ENCODE measurements at places on chromosomes 5 and 9.
A peak's percentile ranks its signal among the peaks of the same experiment; 100 is the strongest.

GRCh38 chr5:173968154-173968797 is 20.7 kb upstream of the C5orf47 start:
- no peak for DNase-seq
- H3K4me3 ChIP-seq, result no peak overlapping the region
- H3K27me3 ChIP-seq, result no peaks in the 10 kb centered on the region
- peaks cover 15% of the 10 kb centered on the region for H3K4me1 ChIP-seq
- H3K36me3 ChIP-seq, result no peaks in the 10 kb centered on the region
- H3K27ac ChIP-seq, result no peak overlapping the region

- DNase-seq, result peak; percentile 62
- H3K27ac ChIP-seq, result no peak overlapping the region
- H3K4me1 ChIP-seq, result no peaks in the 10 kb centered on the region
- H3K27me3 ChIP-seq, result no peaks in the 10 kb centered on the region
- no peaks in the 10 kb centered on the region for H3K36me3 ChIP-seq
Observed at GRCh38 chr9:5425006-5425628, 12.6 kb downstream of the PLGRKT start.

DNA sequence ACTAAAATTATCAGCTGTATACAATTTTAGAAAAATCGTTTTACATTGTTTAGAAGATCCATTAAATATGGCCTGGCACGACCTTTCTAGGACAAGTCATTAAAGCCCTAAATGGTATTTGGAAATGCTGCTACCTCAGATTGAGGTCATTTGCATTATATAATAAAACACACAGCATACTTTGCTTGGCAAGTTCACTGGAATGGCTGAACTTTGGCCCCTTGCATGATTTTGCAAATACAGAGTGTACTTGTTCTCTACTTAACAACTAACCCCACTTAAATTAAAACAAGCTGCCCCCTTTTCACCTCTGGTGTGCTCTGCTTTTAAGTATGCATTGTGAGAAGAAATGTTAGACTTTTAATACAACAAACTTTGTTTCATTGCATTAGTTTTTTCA is 860.1 kb downstream of the PTPRD start:
- H3K27ac ChIP-seq, result no peak overlapping the region
- no peaks in the 10 kb centered on the region for H3K4me1 ChIP-seq
- no peaks in the 10 kb centered on the region for H3K36me3 ChIP-seq
- H3K27me3 ChIP-seq, result no peaks in the 10 kb centered on the region
- H3K4me3 ChIP-seq, result no peak overlapping the region
- DNase-seq, result no peak

DNA sequence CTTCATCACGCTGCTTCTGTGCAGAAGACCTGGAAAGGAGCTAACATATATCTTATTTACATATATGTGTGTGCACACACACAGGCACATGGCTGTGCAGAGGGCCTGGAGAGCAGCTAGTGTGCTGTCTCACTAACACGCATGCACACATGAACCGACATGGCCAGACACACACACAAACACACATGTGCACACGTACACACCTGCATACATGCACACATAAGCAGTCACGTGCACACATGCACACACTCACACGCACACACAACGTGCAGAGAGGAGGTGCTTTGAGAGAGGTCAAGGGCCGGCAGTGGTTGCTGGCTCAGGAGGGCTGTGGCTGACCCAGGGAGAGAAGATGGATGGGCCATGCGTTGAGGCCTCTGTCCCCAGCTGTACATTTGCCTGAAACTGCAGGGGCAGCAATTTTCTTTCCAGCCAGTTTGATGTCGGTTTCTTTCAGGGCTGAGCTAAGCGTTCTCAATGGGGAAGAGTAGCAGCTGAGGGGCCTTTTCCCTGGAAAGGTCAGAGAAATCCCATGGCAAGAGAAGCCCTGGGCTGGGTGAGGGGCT is 66.7 kb downstream of the OLFM1 start:
- H3K4me3 ChIP-seq, result no peak overlapping the region
- no peak overlapping the region for H3K27ac ChIP-seq
- DNase-seq, result no peak
- H3K36me3 ChIP-seq, result no peaks in the 10 kb centered on the region
- no peaks in the 10 kb centered on the region for H3K4me1 ChIP-seq

DNA sequence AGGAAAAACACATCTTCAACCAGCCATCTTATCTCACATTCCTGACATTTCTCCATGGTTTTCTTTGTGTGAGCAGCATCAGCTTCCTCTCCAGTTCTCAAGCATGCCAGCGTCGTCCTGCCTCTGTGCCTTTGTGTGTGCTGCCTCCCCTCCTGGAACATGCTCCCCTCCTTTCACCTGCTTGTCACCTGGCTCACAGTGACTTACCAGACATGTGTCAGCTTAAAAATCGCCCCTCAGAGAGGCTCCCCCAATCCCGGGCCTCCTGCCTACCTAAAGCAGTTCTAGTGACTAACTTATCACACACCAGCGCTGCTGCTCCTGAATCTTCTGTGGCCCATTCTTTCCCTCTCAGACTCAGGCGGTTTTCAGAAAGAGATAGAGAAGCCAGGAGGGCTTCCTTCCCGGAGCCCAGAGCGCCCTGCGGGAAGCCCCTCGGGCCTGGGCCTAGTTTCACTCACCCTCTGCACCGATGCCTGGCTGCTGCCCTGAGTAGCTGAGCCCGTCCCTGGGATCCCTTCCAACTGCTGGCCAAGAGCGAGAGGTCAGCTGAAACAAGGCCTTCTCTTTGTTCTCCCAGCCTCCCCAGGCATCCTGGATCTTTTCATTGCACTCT is 51.1 kb upstream of the MVB12B start:
- no peak overlapping the region for H3K27ac ChIP-seq
- H3K4me1 ChIP-seq, result no peaks in the 10 kb centered on the region
- DNase-seq, result no peak
- H3K4me3 ChIP-seq, result no peak overlapping the region

DNA sequence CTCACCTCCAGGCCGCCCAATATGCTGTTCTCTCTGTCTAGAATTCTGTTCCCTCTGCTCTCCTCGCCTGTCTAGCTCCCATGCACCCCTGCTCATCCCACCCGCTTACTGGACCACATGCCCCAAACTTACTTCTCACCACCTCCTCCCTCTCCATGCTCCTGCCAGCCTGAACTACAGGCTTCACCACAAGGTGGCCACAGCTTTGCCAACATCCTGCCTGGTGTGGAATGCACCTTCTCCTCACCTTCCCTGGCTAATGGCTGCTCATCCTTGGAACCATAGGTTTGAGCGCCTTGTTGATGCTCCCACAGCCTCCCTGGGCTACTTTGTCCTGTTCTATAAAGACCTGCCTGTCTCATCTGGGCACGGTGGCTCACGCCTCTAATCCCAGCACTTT is 9.6 kb downstream of the LAMC3 start:
- H3K27ac ChIP-seq, result no peak overlapping the region
- no peaks in the 10 kb centered on the region for H3K4me1 ChIP-seq
- no peak overlapping the region for H3K4me3 ChIP-seq

- no peak overlapping the region for H3K4me3 ChIP-seq
- peak; percentile 41 for DNase-seq
- no peaks in the 10 kb centered on the region for H3K4me1 ChIP-seq
Observed at GRCh38 chr5:87400305-87400899, 12.3 kb downstream of the CCNH start.

GRCh38 chr5:138922494-138922893 is 47.4 kb upstream of the LRRTM2 start:
- H3K27ac ChIP-seq, result no peak overlapping the region
- H3K27me3 ChIP-seq, result no peaks in the 10 kb centered on the region
- H3K4me3 ChIP-seq, result no peak overlapping the region
- H3K36me3 ChIP-seq, result no peaks in the 10 kb centered on the region
- DNase-seq, result no peak
- no peaks in the 10 kb centered on the region for H3K4me1 ChIP-seq

- no peaks in the 10 kb centered on the region for H3K36me3 ChIP-seq
- no peak overlapping the region for H3K4me3 ChIP-seq
- no peaks in the 10 kb centered on the region for H3K27me3 ChIP-seq
- H3K27ac ChIP-seq, result no peak overlapping the region
- H3K4me1 ChIP-seq, result no peaks in the 10 kb centered on the region
- DNase-seq, result no peak
Observed at GRCh38 chr5:81245871-81246235, 12.7 kb downstream of the CKMT2 start.

GRCh38 chr9:113274474-113275156 is 757 bp downstream of the CDC26 start:
- peaks cover 10% of the 10 kb centered on the region for H3K4me1 ChIP-seq
- H3K4me3 ChIP-seq, result peak overlapping the region; percentile 98
- H3K27ac ChIP-seq, result peak overlapping the region; percentile 80

- DNase-seq, result no peak
- peaks cover 100% of the 10 kb centered on the region for H3K27me3 ChIP-seq
- no peak overlapping the region for H3K4me3 ChIP-seq
Observed at GRCh38 chr9:134533850-134534588, 107.6 kb upstream of the COL5A1 start.

DNA sequence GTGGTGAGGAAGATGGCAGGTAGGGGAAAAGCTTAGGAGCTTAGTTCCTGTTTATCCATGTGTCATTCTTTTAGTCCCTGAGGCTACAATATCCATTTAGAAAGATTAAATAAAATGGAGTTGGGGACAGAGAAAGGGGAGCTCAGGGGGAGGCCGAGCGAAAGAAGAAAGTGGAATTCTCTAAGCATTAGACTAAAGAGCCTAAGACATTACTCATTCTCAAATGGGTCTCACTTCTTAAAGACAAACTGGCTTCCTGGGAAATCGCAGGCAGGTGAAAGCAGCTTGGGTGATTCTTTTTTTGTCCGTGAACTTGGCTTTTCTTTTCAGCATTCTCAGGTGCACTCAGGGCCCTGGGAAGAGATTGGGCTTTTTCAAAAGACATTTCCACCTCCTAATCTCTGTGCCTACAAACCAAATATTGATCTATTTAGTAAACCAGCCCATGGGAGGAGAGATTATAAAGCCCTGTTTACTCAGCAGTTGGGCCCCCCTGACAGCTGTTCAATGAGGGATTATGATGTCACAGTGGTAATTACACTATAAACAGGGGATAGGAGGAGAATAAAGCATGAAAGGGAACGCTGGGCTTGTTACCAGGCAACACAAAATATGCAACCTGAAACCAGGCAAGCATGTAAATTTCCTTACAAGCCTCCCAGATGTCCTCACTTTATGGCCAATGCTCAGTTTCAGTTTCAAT is 584.0 kb downstream of the ACTL7B start:
- peaks cover 39% of the 10 kb centered on the region for H3K4me1 ChIP-seq
- H3K36me3 ChIP-seq, result no peaks in the 10 kb centered on the region
- peak; percentile 79 for DNase-seq
- H3K27me3 ChIP-seq, result no peaks in the 10 kb centered on the region
- peak overlapping the region; percentile 55 for H3K4me3 ChIP-seq

GRCh38 chr5:78345485-78345884 is 14.9 kb upstream of the SCAMP1 start:
- no peaks in the 10 kb centered on the region for H3K27me3 ChIP-seq
- H3K4me3 ChIP-seq, result no peak overlapping the region
- no peaks in the 10 kb centered on the region for H3K4me1 ChIP-seq
- H3K36me3 ChIP-seq, result no peaks in the 10 kb centered on the region

GRCh38 chr5:134732819-134733218 is 5.5 kb upstream of the CAMLG start:
- peaks cover 11% of the 10 kb centered on the region for H3K4me1 ChIP-seq
- no peak overlapping the region for H3K4me3 ChIP-seq
- no peak overlapping the region for H3K27ac ChIP-seq
- DNase-seq, result no peak

DNA sequence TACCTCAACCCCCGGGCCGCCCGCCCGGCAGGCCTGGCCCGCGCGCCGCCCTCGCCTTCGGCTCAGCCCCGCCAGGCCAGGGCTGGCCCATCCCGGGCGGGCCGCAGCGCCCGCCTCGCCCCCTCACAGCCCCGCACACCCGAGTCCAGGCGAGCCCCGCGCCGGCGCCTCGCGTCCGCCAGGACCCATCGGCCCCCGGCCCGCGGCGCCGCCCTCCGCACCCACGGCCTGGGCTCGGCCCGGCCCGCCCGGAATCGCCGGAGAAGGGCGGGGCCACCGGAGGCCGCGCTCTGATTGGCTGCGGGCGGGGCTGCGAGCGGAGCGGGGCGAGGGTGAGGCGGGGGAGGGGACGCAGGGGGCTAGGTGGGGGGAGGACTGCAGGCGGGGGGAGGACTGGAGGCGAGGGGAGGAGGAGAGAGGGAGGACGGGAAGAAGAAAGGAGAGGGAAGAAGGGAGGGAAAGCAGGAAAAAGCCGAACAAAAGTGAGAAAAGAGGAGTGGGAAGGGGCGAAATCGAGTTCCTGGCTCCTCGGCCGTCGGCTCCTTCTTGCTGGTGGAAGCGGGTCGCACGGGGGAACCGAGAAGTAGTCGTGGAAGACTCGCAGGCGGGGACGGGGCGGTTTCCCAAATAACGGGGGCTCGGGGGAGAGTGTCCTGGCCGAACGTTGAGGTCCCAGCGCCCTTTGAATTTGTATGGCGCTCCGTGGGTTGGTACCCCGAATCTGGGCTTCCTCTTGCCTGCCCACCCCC is 472 bp upstream of the UBTD2 start:
- H3K4me1 ChIP-seq, result no peaks in the 10 kb centered on the region
- peaks cover 10% of the 10 kb centered on the region for H3K27me3 ChIP-seq
- peak overlapping the region; percentile 87 for H3K4me3 ChIP-seq
- no peak overlapping the region for H3K27ac ChIP-seq

GRCh38 chr9:135309763-135310125 is 169.8 kb upstream of the PPP1R26 start:
- H3K4me1 ChIP-seq, result no peaks in the 10 kb centered on the region
- no peak for DNase-seq
- peaks cover 93% of the 10 kb centered on the region for H3K27me3 ChIP-seq
- H3K4me3 ChIP-seq, result no peak overlapping the region
- H3K27ac ChIP-seq, result no peak overlapping the region

- no peaks in the 10 kb centered on the region for H3K36me3 ChIP-seq
- H3K27me3 ChIP-seq, result no peaks in the 10 kb centered on the region
- H3K27ac ChIP-seq, result no peak overlapping the region
- H3K4me3 ChIP-seq, result no peak overlapping the region
- H3K4me1 ChIP-seq, result peaks cover 17% of the 10 kb centered on the region
Observed at GRCh38 chr5:61409568-61409967, 77.5 kb downstream of the ZSWIM6 start.

GRCh38 chr5:119808474-119808873 is 179.1 kb downstream of the FAM170A start:
- no peaks in the 10 kb centered on the region for H3K36me3 ChIP-seq
- H3K27ac ChIP-seq, result no peak overlapping the region
- H3K4me3 ChIP-seq, result no peak overlapping the region
- no peaks in the 10 kb centered on the region for H3K27me3 ChIP-seq
- H3K4me1 ChIP-seq, result no peaks in the 10 kb centered on the region

- H3K4me3 ChIP-seq, result peak overlapping the region; percentile 73
- DNase-seq, result peak; percentile 61
- no peaks in the 10 kb centered on the region for H3K27me3 ChIP-seq
- H3K36me3 ChIP-seq, result no peaks in the 10 kb centered on the region
- H3K27ac ChIP-seq, result peak overlapping the region; percentile 54
- peaks cover 59% of the 10 kb centered on the region for H3K4me1 ChIP-seq
Observed at GRCh38 chr9:120928483-120929228, 2.1 kb upstream of the TRAF1 start.

DNA sequence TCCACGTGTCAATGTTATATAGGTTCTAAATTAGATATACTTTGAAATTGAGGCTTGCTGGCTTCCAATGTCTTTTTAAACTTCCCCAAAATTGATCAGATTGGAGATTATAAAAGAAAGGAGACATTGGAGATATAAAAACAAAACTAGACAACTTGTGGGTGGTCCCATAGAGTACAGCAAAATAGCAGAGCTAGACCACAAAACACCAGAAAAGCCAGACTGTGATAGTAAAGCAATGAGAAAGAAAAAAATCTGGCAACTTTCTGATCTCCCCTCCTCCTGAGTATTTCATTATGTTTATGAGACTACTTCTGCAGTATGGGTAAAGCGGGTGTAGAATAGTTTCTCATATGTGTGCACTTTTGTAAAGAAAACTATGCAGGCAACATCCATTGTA is 713.8 kb upstream of the MEF2C start:
- no peaks in the 10 kb centered on the region for H3K36me3 ChIP-seq
- no peak overlapping the region for H3K4me3 ChIP-seq
- no peaks in the 10 kb centered on the region for H3K27me3 ChIP-seq
- H3K4me1 ChIP-seq, result peaks cover 44% of the 10 kb centered on the region
- DNase-seq, result peak; percentile 7
